ENCODE measurements at places on chromosomes 11 and 22. TPM values are rescaled to one million over a fixed set of nuclear protein-coding genes. Genes with fewer than 3 reads are reported as not detected.

GRCh38 chr11:59259867-59260475, 47.2 kb upstream of the MPEG1 start:
- no peak for DNase-seq

DNA sequence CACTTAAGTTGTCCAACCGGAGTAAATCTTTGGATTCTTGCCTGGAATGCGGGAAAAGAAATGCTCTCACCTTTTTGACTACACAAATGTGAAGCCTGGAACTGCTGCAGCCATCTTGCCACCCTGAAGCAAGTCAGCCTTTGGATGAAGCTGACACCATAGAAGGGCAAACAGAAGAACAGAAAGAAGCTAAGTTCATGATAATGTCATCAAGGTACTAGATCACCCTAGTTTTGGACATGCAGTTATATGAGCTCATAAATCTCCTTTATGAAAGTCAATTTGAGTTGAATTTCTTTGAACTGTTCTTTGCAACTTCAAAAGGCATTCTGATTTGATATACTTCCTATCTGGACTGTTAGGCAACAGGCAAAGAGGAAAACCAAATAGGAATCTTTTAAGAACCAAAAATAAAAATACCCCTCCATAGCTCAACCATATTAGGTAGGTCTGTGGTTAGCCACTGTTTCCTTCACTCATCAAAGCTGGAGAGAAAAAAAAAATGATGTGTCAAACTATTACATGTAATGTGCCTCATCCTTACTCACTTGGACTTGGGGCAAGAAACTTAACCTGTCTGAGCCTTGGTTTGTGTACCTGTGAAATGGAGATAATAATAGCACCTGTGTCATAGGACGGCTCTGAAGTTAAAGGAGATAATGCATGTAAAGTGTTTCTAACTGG, 91.9 kb downstream of the WT1 start:
- DNase-seq = no peak

DNA sequence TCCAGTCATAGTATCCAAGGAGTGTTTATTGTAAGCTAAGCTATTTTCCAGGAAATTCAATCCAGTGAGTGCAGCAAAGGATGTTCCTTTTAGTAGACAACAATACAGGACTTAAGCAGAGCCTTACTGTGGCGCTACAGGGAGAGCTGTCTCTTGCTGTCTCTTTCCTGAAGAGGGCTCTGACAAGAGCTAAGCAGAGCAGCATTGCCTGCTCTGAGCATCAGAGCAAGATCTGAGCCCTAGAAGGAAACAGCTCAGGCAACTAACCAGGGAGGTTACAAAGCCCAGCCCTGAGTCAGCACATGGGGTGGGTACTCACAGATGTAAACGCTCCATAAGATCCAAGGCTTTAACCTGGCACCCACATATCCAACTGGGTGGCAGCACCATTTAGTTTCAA, 8.0 kb downstream of the LAYN start:
- no peak for DNase-seq

GRCh38 chr11:44046182-44046581, 1.6 kb upstream of the ACCSL start:
- DNase-seq = no peak

DENND6B gene
- total RNA-seq = 9.3 TPM

DNA sequence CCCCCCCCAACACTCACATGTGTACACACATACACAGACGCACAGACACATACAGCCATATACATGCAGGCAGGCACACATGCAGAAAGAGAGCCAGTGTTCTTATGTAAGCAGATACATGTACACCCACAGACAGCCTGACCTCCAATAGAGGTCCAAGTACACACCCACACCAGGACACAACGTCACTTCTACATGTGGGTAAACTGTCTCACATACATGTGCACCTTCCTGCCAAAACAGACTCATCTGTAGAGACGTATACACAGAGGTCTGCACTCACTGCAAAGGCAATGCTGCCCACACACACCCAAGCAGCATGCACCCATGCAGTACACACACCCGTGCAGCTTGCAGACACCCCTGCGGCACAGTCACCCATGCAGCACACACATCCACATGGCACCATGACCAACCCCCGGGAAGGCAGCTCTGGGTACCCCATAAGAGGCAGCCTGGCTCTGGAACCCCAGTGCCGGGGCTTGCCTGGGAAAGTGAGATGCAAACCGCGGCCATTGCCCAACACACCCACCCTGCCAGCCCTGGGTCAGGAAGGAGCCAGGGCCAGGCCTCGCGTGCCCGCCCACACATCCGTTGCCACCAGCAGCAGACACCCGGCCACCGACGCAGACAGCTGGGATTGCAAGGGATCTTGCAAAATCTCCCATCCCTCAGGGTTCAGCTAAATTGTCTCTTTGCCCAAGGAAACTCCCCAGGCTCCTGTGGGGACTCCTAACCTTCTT, 10.1 kb downstream of the CASTOR1 start:
- peak; percentile 93 for DNase-seq

CFAP300 gene
- 2.3 TPM for total RNA-seq

- DNase-seq = no peak
Measured at GRCh38 chr11:17790453-17790852, 55.9 kb downstream of the KCNC1 start.

DNA sequence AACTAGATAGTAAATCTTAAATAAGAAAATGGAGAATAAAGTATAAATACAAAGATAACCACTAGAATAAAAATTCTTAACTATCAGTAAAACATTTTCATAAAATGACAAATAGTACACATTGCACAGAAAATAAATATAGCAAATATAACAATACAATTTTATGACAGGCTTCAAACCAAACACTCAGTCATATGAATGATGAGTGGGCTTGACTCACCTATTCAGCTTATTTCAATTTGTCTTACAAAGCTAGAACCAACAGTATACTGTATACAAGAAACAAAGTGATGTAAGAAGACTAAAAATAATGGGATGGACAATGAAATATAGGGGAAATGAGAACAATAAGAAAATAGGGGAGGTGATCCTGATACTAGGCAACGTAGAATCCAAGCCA, 141.2 kb downstream of the CWF19L2 start:
- no peak for DNase-seq

YPEL4 gene
- 6.9 TPM for total RNA-seq
